Kidney tubule cell (primary cell): ENCODE measurements at places on chromosomes 5 and 9.
A peak's percentile ranks its signal among the peaks of the same experiment; 100 is the strongest.

- DNase-seq: peak; percentile 90
These were observed 55.8 kb downstream of the SLC22A5 start for GRCh38 chr5:132425009-132425937.

GRCh38 chr9:90167914-90168313 is 474.7 kb downstream of the DIRAS2 start:
- no peak for DNase-seq

DNA sequence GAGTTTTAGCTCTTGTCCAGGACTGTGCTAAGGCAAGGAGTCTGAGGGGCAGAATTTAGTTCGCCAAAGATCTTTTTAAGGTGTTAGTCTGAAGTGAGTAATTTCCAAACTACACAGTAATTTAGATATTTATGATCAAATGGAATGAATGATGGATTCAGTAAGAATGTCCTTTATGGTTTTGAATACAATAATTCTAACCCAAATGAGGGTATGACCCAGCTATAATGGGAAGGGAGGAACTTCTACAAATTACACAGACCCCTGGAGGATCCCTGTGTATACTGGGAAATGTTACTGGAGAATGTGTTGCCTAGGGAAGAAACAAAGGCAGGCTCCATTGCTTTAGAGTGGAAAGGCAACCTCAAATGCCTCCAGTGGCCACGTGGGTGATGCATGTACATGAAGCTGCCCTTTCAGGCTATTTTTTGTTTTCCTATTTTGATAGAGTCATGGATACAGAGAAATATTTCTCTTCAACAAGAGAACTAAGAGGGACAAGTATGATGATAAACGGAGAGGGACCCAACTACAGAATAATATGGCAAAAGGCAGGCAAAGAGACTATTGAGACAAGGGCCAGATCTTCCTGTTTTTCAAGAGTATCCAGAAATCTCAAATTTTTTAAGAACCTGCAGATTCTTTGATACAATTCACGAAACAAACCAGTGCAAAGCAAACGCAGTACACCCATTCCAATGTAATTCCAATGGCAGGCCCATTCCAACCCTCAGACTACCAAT is 25.4 kb downstream of the SLC1A3 start:
- DNase-seq: no peak

DNA sequence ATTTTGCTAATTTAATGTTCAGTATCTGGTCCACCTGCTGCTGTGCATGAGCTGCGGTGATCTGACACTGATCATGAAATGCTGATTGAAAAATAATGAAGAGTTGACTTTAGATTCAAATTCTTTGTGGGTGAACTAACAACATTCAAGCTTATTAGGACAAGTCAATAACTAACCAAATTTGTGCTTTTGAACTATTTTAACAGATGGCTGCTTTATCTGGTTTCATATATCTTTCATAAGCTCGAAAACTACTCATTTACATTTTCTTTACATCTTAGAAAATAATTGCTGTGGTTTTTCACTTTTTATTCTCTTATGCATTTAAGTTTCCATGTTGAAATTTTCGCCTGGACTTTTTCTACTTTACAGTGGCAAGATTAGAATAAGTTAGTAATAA is 274.8 kb upstream of the CCNG1 start:
- no peak for DNase-seq

DNA sequence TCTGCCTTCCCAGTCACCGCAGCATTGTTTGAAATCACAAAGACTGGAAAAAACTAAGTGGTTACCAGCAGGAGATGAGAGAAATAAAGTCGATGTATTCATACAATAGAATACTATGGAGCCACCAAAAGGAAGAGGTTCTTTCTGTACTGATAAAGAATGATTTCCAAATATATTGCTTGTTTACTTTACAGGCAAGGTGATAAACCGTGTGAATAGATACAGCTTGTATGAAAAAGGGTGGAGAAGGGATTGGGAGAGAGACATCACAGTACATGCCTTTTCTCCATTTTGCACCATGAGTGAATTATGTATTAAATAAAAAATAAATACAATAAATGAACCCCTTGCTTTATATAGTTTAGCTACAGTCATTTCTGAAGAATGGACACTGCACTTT is 91.7 kb downstream of the RFK start:
- DNase-seq: no peak

DNA sequence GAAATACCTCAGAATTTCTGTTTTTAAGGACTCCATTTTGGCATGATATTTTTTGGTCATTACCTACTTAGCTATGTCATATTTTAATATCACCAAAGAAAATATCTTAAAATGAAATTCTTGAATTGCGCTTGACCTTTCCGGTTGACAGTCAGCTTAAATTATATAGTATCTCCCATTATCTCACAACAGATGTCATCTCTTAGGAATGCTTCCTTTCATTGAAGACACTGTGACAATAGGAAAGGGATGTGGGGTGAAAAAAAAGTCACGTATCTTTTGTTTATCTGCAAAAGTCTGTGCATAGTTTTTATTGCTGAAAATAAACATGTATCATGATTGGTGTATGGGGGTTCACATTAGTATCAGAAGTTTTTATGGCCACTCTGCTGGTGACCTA is 105.8 kb downstream of the INVS start:
- peak; percentile 22 for DNase-seq

GRCh38 chr5:10904862-10905432 is 143.9 kb upstream of the DAP start:
- DNase-seq: no peak

DNA sequence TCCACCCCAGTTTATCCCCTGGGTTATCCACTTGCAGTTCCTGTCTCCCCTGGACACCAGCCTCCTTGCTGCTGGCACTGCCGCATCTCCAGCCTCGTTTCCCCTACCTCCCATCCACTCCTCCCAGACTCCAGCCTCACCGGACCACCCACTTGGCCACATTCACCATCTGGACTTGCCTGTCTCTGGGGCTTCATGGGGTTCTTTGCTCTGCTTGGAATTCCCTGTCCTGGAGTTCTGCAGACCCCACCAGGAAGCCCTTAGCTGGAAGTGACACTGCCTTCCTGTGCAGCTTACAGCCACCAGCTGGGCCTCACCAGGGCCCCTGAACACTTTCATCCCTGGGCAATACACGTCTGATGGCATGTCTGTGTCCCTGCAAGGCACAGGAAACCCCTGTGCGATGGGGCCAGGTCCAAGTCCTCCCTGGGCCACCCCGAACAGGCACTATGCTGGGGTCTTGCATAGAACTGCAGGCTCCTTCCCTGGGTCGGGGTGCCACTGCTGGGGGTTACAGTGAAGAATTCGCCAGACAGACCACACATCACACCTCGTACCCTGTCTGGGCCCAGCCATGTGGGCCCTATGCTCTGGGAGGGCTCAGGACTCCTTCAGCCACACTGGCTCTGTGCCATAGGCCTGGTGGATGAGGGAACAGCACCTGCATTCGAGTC is 3.0 kb downstream of the FLT4 start:
- no peak for DNase-seq

GRCh38 chr5:176486189-176486757 is 38.1 kb downstream of the FAF2 start:
- no peak for DNase-seq

- peak; percentile 66 for DNase-seq
These were observed 77.6 kb upstream of the TMC1 start for GRCh38 chr9:72443855-72444254.

DNA sequence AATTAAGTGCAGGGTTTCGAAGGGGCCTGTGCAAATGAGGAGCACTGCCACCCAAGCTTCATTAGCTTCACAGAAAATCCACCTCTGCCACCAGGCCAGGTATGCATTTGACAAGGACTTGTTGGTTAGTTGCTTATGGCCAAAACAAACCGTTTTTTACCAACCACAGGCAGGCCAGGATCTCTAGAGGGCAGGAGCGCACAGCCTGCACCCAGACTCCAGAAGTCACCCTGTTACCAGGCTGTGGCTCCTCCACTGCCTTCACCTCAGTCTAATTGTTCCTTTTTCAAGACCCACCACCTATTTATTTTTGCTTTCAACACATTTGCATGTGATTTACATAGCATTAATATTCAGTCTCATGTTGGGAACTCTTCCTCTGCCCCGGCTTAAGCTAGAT is 78.3 kb upstream of the HSPA9 start:
- peak; percentile 40 for DNase-seq

DNA sequence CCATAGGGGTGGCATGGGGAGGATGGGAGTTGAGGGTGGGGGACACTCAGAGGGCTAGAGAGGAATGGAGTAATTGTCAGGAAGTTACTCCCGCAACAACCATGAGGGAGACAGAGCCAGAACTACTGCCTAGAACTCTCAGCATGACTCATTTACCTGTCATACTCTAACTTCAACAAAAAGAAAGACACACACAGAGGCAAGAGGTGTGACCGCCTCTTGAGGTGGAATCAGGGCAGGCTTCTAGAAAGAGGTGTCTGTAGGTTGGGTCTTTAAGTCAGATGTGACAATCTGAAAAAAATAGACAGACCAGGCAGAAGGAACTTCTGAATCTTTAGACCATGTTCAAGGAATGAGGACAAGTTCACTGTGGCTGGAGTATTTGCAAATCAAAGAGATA is 73.4 kb downstream of the GABBR2 start:
- DNase-seq: peak; percentile 74

DNA sequence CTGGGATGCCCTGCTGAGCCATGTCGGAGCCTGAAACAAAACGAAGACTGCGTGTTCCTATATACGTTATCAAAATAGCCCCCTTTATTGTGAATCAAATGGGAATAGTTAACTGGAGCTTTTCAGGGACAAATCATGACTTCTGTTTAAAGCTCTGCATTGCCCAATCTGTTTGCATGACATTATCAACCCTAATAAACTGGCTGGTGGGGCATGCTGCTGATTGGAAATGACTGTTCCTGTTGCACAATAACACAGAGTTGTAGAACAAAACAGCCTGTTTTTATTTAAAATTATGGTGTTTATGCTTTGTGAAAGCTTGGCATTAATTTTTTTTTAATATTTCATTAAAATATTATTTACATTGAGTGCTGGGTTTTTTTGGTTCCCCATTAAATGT is 215.5 kb downstream of the TMEM167A start:
- DNase-seq: no peak

DNA sequence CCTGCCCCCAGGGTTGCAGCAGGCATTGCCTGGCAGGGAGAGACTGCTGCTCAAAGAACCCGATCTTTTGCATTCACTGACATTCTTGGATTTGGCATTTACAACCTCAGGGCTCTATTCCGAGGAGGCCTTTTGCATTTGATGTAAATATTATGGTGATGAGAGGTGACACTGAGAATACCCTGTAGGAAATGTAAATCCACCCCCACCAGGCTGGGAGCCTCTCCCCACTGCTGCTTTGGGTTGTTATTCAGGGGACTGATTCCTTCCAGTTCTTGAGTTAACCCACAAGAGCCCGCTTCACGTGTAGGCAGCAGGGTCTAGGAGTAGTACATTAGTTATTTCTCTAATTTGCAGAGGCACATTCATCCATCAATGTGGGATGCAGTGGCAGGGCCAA is 55.5 kb upstream of the ARAP3 start:
- DNase-seq: no peak

GRCh38 chr9:114240647-114241558 is 82.0 kb upstream of the ORM1 start:
- DNase-seq: no peak

DNA sequence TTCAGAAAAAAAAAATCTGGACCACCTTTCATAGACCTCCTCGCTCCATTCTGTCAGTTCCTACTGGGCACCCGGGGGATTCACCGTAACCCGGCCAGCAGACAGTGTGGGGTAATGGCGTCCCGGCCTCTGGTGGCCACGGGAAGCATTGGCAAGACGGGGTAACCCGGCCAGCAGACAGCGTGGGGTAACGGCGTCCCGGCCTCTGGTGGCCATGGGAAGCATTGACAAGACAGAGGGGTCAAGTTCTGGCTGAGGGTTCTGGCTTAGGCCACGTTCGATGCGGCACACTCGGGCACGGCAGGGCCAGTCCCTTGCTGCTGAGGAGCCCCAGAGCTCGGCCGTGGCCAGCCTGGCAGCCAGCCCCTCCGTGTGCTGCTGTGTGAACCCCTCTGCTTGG is 116.2 kb upstream of the RAPGEF1 start:
- DNase-seq: no peak

GRCh38 chr9:105834404-105834803 is 140.1 kb downstream of the TMEM38B start:
- no peak for DNase-seq

- DNase-seq: no peak
These were observed at the start of gene C1QTNF3 for GRCh38 chr5:34043099-34043876. C1QTNF3 (minus strand) TSS chr5:34043213; CDS start chr5:34043125, 88 bp downstream.

GRCh38 chr5:88682131-88682530 is 200.9 kb downstream of the MEF2C start:
- no peak for DNase-seq

GRCh38 chr9:124880501-124880900 is 18.6 kb downstream of the ARPC5L start:
- no peak for DNase-seq

GRCh38 chr5:140574165-140574564 is 9.5 kb downstream of the SLC35A4 start:
- DNase-seq: no peak

GRCh38 chr5:39226100-39226451 is 6.7 kb upstream of the FYB1 start:
- DNase-seq: no peak

- no peak for DNase-seq
These were observed 10.4 kb upstream of the RXRA start for GRCh38 chr9:134315716-134316448.

DNA sequence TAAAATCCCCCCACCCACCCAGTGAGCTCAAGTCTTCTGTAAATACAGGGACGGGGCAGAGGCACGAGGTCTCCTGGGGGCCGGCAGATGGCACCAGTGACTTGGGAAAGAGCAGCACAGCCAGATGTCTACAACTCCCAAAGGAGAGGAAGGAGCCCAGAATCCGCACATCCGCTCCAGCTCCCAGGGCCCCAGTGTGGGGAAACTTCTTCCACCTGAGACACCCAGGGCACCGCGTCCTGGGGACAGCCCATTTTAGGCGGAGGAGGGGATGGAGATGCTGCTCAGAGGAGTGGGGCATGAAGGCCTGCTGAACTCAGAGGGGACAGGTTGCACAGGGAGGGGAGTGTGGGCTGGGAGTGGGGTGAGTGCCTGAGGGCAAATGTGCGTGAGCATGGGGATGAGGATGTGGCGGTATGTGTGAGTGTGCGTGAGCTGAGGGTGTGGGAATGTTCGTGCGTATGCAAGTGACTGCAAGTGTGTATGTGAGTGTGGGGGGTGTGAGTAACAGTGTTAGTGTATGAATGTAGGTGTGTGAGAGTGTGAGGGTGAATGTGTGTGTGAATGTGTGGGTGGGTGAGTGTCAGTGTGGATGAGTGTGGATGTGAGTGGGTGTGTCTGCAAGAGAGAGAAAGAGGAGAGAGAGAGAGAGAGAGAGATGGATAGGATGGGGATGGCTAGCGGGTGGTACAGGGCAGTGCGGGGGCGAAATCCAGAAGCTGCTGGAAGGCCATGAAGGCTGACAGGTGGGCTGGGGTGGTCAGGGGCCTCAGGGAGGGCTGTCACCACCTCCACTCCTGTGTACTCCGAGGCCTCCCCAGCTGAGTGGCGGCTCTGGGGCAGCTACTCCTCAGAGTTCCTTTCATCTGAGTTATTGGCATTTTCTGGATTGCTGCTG is 63.5 kb downstream of the DUSP1 start:
- peak; percentile 76 for DNase-seq

DNA sequence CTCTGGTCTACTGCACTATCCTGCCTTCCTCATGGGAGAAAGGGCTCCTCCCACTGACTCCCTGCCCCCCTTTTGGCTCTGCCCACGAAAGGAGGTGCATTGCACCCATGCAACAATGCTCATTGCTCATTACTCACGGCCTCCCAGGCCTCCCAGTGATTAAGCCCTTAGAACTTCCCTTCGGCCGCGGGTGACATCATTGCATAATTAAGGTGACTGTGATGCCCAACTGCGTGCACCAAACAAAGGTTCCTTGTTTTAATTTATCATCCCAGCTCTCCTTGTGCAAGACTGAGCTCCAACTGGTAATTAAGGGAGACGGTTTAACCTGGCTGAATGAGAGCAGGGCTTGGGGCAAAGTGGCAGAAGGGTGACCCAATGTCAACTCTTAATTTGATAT is 180.4 kb downstream of the GAS1 start:
- DNase-seq: peak; percentile 98
